ENCODE measurements at places on chromosomes 3 and 15.
A peak's percentile ranks its signal among the peaks of the same experiment; 100 is the strongest.

DNA sequence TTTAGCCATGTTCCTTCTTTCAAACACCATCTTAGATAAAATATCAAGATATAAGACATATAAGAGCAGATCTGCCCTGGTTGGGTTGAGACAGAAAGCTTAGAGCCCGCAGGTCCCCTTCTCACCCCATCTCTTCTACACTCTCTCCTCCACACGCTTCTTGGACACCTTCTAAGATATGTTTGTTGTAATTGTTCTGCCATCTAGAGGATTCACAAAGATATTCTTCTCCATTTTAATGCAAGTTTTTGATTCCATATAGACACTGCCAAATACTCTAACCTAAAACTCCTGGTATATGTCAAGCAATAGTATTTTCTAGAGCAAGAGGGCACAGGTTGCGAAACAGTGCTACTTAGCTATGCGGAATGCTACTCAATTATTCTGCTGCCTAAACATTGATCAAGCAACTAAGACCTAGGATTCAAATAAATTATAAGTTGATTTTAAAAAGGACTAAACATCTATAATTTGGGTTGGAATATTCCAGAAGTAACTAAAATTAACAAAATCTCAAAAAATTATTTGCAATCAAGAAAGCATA lies 6.8 kb downstream of the CHRM5 start:
- no peak for DNase-seq

DNA sequence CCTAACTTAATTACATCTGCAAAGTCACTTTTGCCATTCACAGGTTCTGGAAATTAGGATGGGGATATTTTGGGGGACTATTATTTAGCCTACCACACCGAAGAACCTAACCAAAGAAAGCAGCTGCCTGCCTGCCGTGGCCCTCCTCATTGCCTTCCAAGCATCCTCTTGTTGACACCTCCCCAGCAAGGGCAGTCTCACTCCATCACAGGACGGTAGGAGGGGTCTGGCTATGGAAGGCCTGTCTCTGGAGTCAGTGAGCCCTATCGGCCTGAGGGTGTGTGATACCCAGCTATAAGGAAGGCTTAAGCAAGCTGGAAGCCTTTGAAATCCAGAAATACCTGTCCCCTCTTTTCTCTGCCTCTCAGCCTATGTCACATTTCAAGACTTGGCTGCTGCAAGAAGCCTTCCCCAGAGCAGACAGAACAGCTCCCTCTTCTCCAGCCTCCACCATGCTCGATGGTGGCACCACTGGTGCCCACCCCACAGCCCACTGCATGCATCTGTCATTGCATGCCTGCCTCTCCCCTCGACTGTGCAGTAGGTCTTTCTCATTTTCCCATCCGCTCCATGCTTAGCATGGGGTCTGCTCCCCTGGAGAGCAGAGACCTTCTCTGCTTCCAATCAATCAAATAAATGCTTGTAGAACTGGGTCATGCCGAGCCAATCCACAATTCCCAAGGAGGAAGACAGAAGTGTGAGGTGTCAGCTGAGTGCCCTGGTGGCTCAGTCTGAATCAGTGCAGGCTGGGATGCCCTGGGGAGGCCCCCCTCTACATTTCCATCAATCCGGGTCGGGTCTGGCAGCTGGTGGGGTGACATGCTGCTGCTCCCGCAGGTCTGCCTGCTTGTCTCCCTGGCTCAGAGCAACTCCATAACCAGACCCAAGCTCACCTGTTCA lies 23.9 kb upstream of the LOXL1 start:
- DNase-seq, result no peak

DNA sequence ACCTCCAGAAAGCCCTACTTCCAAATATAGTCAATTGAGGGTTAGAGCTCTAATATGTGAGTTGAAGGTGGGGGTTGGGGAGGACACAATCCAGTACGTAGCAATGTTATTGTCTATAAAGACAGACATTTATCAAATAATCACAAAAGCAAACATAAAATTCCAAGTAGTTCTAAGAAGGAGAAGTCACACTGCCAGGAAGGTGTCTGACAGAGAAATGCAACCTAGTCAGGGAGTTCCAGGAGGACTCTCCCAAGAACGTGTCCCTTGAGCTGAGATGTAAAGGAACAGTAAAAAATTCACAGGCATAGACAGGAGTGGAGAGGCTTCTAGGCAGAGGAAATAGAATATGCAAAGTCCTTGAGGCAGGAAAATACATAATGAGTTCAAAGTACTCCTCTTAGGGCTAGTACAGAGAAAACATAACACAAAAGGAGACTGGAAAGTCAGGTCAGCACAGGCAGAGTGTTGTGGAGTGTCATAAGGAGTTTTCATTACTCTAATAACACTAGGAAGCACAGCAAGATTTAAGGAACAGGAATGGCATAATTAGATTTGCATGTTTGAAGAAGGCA lies 277.6 kb upstream of the STT3B start:
- no peak for DNase-seq

DNA sequence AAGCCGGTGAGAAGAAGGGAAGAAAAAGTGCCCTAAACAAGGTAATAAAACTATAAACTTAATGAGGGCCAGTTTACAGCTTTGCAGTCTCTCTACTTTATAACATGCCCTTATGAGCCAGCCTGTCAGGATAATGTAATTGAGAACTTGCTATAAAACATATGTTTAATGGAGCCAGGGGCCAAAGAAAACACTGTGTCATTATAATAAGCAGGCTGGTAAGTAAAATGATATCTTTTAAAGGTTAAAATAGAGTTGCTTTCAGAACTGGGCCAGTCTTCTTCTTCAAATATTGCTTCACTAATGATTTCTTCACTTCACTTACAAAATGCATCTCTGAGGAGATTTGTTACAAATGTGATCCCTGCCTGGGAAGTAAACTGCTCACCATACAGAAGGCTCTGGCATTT lies 192.5 kb downstream of the SHOX2 start:
- no peak for DNase-seq

- DNase-seq, result no peak
Observed at GRCh38 chr3:167776066-167776685, 40.7 kb downstream of the SERPINI1 start.

- no peak for DNase-seq
Observed at GRCh38 chr3:97996988-97997387, 24.8 kb upstream of the RIOX2 start.

GRCh38 chr15:74620636-74621545 lies 5.3 kb downstream of the CLK3 start:
- peak; percentile 80 for DNase-seq

DNA sequence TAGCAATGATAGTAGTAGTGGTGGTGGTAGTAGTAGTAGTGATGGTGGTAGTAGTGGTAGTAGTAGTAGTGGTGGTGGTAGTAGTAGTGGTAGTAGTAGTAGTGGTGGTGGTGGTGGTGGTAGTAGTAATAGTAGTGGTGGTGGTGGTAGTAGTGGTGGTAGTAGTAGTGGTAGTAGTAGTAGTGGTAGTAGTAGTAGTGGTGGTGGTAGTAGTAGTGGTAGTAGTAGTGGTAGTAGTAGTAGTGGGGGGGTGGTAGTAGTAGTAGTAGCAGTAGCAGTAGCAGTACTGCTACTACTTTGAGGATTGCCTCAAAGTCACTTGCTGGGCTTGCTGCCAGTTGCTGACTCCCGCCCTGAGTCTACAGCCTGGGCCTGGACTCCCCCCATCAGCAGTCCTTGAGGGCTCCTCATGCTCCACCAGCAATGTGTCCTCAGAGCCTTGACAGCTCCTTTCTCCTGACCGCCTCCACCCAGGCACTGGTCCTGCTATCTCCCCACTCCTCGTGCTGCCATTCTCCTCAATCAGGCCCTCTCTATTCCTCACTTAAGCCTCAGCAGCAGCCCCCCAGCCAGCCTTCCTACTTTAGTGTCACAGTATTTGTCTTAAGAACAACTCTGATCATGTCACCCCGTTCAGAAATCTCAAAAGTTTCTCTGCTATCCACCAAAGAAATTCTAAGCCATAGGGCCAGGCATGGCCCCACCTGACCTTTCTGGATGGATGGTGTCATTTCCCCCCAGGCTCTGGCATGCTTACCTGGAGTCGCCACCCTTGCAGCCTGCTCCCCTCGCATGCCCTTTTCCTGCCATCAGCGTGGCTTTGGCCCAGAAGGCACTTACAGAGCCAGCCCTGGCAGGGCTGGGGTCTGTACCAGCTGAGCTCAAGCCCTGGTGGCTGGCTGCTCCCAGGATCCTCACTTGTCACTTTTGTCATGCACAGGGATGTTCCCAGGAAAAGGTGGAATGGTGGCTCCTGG lies 45.6 kb downstream of the DLEC1 start:
- DNase-seq, result peak; percentile 19

- DNase-seq, result no peak
Observed at GRCh38 chr15:31811641-31812040, 218.7 kb upstream of the CHRNA7 start.

GRCh38 chr3:126083138-126083445 lies 832 bp downstream of the SLC41A3 start:
- no peak for DNase-seq

DNA sequence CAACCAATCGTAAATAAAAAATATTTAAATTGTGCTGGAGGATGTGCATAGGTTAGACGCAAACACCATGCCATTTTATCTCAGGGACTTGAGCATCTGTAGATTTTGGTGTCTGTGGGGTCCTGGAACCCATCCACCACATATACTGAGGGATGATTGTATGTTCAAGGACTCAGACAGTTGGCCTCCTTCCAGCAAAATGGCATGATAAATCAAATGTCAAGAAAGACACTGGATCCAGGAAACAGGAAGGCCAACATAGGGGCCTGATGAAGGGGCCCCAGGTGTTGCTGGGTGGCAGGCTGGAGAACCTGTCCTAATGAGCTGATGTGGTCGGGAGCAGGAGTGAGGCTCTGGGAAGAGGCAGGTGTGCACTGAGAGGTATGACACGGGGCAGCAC lies 289.5 kb downstream of the GABRG3 start:
- no peak for DNase-seq

DNA sequence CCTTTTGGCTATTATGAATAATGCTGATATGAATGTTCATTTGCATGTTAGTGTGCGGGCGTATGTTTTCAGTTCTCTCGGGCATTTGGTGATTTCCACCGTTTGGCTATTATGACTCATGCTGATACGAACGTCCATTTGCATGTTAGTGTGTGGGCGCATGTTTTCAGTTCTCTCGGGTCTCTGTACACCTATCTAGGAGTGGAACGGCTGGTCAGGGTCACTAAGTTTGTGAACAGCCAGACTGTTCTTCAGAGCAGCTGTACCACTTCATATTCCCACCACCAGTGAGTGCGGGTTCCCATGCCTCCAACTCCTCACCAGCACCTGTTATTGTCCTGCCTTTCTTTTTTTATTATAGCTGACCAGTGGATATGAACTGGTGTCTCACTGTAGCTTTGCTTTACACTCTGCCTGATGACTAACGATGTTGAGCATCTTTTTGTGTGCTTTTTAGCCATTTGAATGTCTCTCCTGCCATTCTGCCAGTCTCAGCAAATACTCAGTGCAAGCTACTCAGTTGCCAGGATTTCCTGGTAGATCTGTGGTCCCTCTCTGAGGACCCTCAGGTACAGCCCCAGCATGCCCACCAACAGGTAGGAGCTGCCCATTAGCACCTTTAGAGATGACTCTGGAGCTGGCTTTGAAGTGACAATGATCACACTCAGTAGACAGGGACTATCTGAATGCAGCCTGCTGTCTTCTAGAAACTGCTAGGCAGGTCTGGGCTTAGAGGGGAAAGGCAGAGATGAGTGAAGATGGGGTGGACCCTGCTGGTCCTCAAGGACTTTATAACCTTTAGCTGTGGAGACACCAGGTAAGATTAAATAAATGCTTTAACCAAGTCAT lies 141.1 kb downstream of the XXYLT1 start:
- peak; percentile 53 for DNase-seq

- no peak for DNase-seq
Observed at GRCh38 chr15:97929456-97930229, 30.9 kb upstream of the ARRDC4 start.

- DNase-seq, result no peak
Observed at GRCh38 chr15:99341786-99342185, 90.5 kb downstream of the LRRC28 start.

Data from activated naive CD4-positive, alpha-beta T cell treated with Interleukin-2 at 50 U/mL for 16 hours (primary cell).